Stimulated activated CD8-positive, alpha-beta memory T cell treated with anti-CD3 and anti-CD28 coated beads, Interleukin-7, amount 100 ng/mL, for 1 hour (primary cell): ENCODE measurements at places on chromosomes 1 and 21.

DNA sequence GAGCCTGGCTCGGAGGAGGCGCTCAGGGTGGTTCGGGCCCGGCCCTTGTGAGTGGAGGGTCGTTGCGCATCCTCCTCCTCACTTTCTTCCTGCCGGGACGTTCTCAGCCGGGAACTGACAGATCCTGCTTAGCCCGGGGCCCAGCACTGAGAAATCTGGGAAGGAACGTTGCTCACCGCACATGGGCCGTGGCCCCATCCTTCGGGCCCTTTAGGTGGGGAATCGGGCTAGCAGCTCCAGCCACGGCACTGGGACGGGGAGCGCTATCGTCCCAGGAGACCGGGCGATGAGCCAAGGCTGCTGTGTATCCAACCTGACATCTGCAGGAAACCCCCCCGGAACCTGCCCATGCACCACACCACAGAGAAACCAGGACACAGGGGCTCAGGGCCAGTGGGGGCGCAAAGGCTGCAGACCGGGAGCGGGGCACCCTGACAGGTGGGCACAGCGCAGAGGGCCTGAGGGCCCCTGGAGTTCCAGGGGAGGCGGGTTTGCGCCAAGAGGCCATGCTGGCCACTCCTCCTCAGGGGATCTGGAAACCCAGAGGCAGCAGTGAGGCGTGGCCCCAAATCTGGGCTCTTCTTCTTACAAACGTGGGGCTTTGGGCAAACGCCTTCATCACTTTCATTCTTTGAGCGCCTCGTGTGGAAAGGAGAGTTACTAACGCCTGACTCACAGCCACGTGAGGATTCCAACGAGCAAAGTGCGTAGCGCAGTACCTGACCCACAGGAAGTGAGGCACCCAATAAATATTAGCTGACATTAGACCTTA is at the start of gene SH2D5:
Gene SH2D5, minus strand, starts transcription at position 116 of the 772 bp plus-strand sequence. CDS start 4,659 bp downstream, outside the sequence.
- DNase-seq: peak; percentile 36

DNA sequence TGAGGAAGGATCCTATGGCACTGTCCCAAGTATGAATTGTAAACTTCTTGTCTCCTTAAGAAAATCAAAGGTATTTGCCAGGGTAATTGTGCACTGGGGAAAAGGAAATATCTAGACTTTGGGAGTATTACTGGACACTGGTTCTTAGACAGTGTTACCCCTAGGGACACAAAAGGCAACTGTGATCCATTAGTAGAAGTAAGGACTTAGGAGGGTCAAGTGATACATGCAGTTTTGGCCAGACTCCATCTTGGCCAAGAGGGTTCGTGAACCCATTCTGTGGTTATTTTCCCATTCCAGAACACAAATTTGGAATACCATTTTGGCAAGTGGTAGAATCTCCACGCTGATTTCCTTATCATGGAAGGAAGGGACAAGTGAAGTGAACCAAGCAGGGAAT is 98.1 kb downstream of the TM2D1 start:
- DNase-seq: no peak

DNA sequence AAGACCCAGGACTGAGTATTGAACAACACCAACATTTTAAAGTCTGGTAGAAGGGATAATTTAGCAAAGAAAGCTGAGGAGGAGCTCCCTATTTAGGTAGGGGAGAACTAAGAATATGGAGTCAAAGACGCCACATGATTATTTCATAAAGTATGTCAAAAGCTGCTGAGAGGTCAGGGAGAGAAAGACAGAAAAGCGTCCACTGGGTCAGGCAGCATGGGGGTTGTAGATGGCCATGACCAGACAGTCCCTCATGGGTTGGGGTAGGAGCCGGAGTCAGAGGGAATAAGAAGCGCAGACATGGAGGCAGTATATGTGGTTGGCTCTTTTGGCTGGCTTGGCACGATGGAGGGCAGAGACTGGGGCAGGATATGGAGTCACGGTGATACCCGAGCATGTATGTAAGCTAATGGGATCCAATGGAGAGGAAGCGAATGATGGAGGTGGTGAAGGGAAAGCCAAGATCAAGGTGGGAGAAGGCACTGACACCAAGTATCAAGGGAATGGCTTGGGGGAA is 4.8 kb downstream of the C1orf115 start:
- no peak for DNase-seq

- DNase-seq: no peak
These were observed 21.2 kb downstream of the ATF6 start for GRCh38 chr1:161787355-161787754.

DNA sequence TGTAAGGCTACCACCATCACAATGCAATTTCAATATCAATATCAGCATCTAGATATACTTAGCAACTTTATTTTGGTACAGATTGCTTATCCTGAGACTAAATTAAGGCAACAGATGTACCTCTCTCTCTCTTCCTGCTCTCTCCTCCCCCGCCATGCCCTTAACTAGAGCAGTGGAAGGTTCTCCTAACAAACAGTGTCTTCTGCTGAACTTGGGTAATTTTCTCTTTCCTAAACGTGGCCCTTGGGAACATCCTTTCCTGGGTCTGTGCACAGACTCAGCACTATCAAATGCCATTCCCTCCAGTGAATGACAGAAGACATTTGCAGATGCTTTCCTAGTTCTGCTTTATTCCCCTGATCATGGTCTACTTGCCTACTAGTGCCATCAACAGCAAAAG is 85.6 kb upstream of the TTC39A start:
- no peak for DNase-seq

DNA sequence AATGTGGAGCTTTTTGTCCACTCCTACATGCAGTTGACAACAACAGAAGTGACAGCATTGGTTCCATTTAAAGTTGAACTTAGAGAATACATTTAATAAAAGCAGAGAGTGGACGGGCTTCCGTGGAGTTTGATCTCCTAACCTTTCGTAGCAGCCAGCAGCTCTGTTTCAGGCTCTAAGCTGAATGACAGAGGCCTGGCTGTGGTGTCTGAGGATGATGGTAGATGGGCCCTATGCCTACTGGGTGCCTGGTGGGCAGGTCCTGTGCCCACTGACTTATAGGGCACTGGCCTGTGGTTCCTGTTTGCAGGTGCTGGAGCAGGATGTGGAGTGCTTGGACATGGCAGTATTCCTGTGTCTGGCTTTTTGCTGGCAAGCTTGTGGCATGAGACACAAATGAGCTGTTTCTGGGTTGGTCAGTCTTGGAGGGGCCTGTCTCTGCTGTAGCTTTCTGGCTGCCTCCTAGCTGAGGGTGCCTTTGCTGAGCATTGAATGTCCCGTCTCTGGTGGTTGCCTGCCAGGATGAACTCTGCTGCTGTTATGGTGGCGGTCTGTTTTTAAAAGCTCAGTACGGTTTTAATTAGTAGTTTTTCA is 54.6 kb downstream of the PRDM2 start:
- DNase-seq: no peak

- no peak for DNase-seq
These were observed 21.7 kb downstream of the CRYAA start for GRCh38 chr21:43190544-43190943.

GRCh38 chr1:62175568-62176179 is 19.0 kb upstream of the L1TD1 start:
- no peak for DNase-seq

DNA sequence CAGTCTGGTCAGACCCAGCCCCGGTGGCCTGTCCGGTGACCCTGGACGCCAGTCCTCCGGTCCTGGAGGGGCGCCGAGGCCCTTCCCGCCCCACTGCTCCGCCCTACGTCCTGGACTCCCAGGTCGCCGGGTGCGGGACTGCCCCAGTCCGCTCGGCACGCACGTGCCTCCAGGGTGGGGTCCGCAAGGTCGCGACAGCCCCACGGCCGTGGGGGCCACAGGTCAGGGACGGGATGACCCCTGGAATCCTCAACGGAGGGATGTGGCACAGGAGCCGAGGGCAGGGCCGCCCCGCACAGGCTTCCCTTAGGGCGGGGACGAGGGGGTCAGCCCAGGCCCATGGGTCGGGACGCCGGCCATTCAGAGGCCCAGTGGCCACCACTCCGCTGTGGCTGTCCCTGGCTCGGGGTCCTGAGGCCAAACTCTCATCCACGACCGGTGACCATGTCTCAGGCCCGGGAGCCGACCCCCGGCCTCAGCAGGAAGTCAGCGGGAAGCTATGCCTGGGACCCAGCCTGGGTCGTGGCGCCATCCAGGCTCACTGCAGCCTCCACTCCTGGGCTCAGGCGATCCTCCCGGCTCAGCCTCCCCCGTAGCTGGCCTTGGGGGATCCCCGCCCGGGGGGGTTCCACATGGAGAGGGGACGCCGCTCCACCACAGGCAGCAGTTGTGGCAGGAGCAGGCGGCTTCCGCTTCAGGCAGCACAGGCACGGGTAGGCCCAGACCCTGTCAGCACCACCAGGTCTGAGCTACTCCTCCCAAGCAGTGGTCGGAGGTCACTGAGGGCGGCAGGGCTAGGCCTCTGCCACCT is 599 bp upstream of the TMEM240 start:
- DNase-seq: no peak

DNA sequence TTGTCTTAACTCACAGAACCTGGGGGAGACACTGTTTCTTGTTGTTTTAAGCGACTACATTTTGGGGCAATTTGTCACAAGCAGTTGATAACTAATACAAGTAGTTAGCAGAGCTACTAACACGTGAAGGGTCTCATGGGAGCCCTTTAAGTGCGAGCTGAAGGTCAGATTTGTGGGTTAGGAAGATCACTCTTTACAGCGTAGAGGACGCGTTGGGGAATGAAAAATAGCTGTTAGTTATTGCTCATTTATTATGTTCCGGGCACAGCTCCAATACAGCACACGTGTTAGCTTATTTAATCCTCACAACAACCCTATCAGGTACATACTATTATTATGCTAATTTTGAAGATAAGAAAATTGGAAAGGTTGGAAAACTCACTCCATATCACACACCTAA is 95.9 kb downstream of the ACTL8 start:
- DNase-seq: no peak

DNA sequence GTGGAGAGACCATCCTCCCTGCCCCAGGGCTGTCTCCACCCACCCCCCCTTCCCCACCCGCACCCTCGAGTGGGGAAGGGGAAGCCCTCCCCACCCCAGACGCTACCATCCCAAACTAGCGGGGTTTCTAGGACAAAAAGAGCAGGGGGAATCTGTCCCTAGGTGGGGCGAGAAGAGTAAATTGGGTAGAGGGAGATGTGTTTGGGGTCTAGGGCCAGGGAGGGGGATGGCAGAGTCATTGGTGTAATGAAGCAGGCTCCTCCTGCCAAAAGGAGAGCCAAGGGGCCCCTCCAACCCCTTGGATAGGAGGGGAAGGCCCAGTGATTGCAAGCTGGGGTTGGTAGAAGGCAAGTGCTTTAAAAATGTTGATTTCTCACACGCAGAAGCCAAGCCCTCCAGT is 10.0 kb downstream of the MEX3A start:
- DNase-seq: no peak

- no peak for DNase-seq
These were observed 37.6 kb downstream of the BTG3 start for GRCh38 chr21:17575076-17575475.

DNA sequence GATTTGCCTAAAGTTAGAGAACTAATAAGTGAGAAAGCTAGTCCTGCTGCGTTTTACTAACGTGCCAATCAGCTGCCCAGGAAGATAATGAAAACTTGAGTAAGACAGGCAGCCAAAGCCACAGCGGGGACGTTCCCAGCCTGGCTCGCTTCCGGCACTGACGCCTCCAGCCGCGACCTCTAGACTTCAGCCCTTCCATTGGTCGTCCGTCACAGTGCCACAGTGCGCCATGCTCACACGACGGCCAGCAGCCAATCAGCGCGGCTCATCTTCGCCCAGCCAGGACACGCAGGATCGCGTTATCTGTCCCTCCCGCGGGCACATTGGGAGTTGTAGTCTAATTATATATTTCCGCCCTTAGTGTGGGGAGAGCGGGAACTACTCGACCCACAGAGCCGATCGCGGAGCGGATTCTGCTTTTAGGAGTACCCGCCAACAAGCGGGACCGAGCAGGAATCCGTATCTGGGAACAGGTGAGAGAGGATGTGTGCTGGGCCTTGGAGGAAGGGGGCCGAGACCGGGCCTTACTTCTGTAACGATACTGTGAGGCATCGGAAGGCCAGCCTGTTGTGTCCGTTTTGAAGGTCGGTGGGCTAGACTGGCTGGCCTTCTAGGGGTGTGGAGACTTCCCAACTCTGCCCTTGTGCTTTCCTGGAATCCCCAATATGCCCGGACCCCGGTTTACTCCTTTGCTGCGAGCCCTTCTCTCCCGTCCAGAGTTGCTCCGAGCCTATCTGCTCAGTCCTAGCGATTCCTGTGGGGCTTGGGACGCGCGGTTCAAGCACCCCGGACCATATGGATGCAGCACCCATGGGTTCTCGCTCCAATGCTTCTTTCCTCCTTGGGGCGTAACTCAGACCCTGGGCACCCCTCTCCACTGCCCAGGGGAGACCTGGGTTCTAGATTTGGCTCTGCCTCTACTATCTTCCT is at the start of gene FDPS:
Gene FDPS, plus strand, starts transcription at position 374 of the 930 bp plus-strand sequence. CDS start 924 bp downstream, outside the sequence.
- peak; percentile 93 for DNase-seq

DNA sequence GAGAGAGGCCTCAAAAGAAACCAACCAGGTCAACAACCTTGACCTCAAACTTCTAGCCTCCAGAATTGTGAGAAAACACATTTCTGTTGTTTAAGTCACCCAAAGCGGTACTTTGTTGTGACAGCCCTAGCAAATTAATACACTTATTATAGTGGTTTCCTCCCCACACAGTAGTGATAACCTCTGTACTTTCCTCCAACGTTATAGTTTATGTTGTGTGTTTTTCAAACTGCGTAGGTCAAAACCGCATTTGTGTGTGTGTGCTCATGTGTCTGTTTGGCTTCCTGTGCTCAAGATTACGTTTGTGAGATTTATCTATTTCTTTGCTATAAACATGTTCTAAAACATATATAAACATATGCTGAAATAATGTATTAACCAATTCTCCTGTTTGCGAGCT is 667.8 kb upstream of the USP24 start:
- DNase-seq: no peak

GRCh38 chr1:168751195-168751650 is 22.2 kb upstream of the DPT start:
- no peak for DNase-seq

- no peak for DNase-seq
These were observed 117.5 kb downstream of the TGFB2 start for GRCh38 chr1:218462587-218462986.

- no peak for DNase-seq
These were observed 310.1 kb downstream of the DPYD start for GRCh38 chr1:97610748-97611147.

DNA sequence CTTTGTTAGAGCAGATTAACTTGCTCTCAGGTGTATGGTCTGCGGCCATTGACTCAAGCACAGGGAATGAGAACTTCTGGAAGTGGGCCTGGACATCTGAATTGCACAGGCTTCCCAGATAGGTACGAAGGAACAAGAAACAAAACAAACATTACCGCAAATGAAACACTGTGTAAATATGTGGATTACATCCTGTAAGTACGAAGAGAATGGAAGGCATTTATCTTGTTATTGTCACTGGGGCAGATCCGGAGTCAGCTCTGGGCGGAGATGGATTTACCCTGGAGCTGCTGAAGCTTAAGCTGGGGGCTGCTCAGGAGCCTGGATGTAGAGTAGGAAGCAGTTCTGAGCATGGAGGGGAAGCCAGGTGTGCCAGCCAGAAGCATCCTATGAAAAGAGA is 6.8 kb downstream of the HES2 start:
- no peak for DNase-seq
